ENCODE measurements at places on chromosomes 2 and 18. TPM values are rescaled to one million over a fixed set of nuclear protein-coding genes. Genes with fewer than 3 reads are reported as not detected.

SIX3 gene
- not detected for total RNA-seq

NMUR1 gene
- total RNA-seq: under 0.01 TPM

POTEI gene
- 1.2 TPM for total RNA-seq

GNLY gene
- 2.1 TPM for total RNA-seq

SPATA3 gene
- total RNA-seq: not detected

GRCh38 chr2:156719036-156719435 is 282.9 kb downstream of the GPD2 start:
- H3K27ac ChIP-seq: no peak overlapping the region
- no peaks in the 10 kb centered on the region for H3K4me1 ChIP-seq
- no peaks in the 10 kb centered on the region for H3K27me3 ChIP-seq
- H3K36me3 ChIP-seq: no peaks in the 10 kb centered on the region
- H3K4me3 ChIP-seq: no peak overlapping the region

DNA sequence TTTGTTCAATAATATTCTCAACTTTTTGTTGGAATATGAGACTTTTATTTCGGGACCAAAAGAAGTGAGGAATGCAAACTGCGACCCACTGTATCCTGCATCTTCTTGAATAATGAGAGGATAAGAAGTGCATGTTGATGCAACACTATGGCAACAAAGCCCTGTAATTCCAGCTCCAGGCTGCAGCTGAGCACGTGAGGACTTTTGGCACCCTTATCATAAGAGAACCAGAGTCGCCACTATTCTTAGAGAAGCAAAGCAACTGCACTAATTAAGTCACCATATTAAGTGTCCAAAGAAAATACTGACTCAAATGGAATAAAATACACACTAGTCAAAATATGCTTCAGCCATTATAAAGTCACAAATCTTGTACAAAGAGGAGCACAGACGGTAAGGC is 65.8 kb downstream of the FAM210A start:
- no peaks in the 10 kb centered on the region for H3K27me3 ChIP-seq
- no peak for DNase-seq
- H3K4me1 ChIP-seq: no peaks in the 10 kb centered on the region
- H3K4me3 ChIP-seq: no peak overlapping the region

DNA sequence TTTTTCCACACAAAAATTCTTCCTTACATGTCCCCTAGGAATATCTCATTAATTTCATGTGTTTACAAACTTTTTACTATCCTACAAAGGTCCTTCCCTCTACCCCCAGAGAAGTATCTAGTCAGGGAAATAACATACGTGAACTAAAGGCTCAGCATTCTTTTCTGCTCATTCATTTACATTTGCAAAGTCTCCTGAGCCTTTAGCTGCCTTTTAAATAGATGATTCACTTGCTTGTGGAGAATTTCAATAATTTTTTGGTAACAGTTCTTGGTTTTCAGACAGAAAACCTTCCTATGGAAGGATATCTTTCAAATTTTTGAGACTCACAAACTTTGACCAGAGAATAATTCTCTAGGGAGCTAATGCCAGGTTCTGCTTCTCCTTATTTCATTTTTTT is 81.5 kb upstream of the RMDN2 start:
- H3K4me1 ChIP-seq: no peaks in the 10 kb centered on the region
- no peak overlapping the region for H3K27ac ChIP-seq
- H3K4me3 ChIP-seq: no peak overlapping the region

GRCh38 chr2:237227592-237228280 is 142.0 kb downstream of the COPS8 start:
- H3K36me3 ChIP-seq: no peaks in the 10 kb centered on the region
- H3K27me3 ChIP-seq: no peaks in the 10 kb centered on the region
- no peaks in the 10 kb centered on the region for H3K4me1 ChIP-seq
- no peak for DNase-seq

DNA sequence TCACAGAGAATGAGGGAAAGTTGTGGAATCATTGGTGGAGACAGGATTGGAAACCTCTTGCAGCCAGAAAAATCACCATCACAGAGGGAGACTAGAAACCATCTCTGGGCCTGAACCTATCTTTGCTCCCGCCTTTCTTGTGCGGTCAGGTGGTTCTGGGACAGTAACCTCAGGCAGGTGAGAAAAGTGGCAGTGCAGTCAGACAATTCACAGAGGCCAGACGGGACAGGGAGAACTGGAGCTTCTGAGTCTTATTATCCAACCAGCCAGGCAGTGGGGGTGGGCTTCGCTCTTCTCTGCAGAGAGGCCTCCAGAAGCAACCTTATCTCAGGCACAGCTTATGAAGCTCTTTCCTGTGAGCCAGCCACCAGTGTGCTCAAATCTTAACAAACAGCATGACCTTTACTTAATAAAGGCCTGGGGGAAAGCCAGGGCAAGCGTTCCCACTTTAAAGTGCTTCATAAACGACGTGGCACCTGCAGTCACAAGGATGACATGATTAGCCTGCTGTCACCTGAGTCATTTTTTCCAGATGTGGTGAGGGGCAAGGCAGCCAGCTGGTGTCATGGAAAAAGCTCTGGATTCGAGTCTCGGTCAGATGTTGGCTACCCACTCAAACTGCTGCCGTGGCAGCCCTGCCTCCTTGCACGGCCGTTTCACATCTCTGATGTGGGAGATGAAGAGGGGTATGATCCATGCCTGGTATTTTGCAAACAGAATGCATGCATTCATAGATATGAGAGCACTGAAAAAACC is 109.7 kb downstream of the B3GNT2 start:
- H3K27me3 ChIP-seq: no peaks in the 10 kb centered on the region
- H3K27ac ChIP-seq: peak overlapping the region; percentile 74
- H3K4me3 ChIP-seq: no peak overlapping the region
- H3K36me3 ChIP-seq: no peaks in the 10 kb centered on the region
- no peaks in the 10 kb centered on the region for H3K4me1 ChIP-seq

Data from breast epithelium (tissue), 4 donors.